ENCODE measurements at places on chromosomes 2 and 18.

DNA sequence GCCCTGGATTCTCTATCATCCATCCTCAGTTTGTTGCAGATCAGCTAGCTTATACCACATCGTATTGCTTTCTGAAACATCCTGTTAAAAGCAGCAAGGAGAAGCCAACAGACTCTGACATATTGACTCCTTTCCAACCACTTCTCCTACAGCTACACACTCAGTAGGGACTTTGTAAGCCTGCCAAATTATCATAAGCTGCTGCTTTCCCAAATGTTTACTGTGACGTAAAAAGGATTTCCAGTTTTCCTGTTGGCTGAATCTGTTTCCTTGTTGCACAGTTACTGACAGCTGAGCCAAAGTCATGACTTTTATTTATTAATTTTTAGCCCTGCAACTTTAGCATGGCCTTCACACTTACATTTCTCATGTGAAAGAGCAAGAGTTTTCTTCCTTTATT, 294.3 kb downstream of the KCNJ3 start:
- DNase-seq, result no peak

DNA sequence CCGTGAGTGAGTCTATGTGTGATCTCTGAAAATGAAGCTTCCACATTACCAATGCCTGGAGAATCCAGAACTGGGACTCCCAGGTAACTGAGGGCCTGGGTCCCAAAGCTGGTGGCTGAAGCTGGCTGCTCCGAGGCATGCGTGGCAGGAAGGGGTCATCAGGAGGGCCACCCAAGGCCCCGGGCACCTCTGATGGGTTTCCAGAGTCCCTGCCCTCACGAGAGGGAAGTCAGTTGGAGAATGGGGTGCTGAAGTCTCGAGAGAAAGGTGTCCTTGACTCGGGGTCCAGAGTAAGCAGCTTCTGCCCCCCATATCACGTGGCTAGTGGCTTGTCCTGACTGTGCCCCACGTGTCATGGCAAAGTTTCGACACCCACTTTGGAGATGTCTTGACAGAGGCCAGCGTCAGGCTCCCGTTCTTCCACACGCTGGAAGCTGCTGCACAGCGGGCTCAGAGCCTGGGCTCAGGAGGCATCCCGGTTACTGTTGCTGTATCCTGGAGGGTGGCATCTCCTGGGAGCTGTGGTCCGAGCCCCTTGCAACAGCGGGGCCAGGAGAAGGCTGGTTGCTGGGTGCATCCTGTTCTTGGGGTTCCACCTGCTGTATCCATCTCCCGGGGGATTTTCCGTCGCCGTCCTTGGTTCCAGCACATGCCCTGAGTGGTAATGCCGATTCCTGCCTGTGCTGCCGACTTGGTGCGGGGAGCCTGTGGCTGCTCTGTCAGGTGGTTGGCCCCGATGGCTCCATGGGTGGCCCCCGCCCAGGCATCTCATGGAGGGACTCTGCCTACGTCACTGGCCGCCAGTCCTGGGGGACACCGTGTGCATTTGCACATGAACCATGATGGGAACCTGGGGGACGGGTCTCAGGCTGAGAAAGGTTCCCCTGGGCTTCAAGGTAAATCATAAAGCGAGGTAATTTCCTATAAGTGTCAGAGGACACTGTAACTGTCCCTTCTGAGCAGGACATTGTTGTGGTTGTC, 183.3 kb upstream of the HDAC4 start:
- no peak for DNase-seq

- DNase-seq, result no peak
These were observed 40.5 kb upstream of the REL start for GRCh38 chr2:60840880-60841279.

GRCh38 chr18:7617738-7618422, 50.8 kb downstream of the PTPRM start:
- no peak for DNase-seq

- no peak for DNase-seq
These were observed 79.3 kb downstream of the ADCYAP1 start for GRCh38 chr18:984004-984403.

DNA sequence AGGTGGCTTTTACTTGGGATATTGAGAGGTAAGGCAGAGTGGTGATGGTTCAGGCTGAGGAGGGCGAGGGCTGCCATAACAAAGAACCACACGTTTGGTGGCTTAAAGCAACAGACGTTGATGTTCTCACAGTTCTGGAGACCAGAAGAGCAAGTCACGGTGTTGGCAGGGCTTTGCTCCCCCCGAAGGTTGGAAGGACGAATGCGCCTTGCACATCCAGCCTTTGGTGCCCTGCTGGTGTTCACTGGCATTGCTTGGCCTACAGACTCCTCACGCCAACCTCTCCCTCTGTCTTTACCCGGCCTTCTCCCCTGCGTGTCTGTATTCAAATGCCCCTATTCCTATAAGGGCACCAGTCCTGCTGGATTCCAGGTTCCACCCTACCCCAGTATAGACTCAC, 125.4 kb downstream of the TPO start:
- no peak for DNase-seq

- no peak for DNase-seq
These were observed 68.9 kb upstream of the CNGA3 start for GRCh38 chr2:98277162-98277859.

DNA sequence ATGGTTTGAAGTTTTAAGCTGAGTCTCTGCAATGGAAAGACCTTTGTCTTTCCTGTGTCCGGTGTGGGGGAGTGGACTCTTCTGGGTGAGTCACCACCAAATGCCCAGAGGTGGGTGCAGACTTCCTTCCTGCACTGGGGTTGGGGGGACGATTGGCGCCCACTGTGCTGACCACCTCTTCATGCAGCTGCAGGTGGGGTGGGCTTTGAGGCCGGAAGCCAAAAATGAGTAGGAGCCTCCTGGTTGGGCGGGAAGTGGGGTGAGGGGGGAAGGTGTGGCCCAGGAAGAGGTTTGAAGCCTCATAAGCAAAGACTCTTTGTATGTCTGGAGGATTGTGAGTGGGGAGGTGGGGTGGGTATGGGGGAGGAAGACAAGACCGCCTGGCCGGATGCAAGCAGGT, 27.6 kb downstream of the PAX8 start:
- no peak for DNase-seq

DNA sequence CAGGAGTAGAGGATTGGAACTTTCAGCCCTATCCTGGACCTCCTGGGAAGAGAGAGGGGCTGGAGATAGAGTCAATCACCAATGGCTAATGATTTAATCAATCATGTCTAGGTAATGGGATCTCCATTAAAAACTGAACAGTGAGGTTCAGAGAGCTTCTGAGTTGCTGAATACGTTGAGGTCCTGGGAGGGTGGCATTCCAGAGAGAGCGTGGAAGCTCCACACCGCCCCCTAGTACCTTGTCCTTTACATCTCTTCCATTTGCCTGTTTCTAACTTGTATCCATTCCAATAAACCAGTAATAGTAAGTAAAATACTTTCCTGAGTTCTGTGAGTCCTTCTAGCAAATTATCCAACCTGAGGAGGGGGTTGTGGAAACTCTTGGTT, 101.7 kb downstream of the B3GNT2 start:
- DNase-seq, result no peak

- no peak for DNase-seq
These were observed 78.0 kb upstream of the CWC22 start for GRCh38 chr2:180085144-180085543.

- DNase-seq, result no peak
These were observed 18.6 kb downstream of the THADA start for GRCh38 chr2:43576981-43577892.

DNA sequence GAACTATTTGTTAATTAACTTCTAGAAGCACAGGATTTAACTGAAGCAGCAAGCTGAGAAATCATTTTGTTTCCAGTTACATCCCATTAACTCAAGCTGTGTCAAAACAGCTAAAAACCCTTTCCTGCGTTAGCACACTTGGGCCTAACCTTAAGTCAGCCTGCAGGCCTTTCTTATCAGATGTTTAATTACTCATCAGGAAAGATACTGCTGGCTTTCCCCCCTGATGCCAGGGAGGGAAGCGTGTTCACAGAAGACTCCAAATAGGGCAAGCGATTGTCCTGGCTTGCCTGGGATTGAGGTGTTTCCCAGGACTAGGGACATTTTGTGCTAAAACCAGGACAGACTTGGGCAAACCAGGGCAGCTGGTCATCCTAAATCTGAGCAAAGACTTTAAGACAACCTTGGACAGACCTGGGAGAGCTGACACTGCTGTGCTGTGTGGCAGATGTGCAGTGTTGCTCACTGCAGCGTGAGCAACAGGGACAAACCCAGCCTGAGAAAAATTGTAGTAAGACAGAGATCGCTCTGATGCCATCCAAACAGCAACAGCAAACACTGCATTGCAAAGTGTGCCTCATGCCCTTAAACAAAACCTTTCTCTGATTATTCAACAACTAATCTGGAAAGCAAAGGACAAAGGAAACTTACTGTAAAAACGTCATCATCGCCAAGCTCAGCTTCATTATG, 100.9 kb downstream of the SPRED2 start:
- DNase-seq, result no peak

GRCh38 chr18:73617981-73618380, 529.7 kb downstream of the FBXO15 start:
- DNase-seq, result no peak

GRCh38 chr2:137255990-137256389, 490.6 kb downstream of the THSD7B start:
- DNase-seq, result no peak

GRCh38 chr2:97714950-97715652, 1.7 kb downstream of the ZAP70 start:
- no peak for DNase-seq

DNA sequence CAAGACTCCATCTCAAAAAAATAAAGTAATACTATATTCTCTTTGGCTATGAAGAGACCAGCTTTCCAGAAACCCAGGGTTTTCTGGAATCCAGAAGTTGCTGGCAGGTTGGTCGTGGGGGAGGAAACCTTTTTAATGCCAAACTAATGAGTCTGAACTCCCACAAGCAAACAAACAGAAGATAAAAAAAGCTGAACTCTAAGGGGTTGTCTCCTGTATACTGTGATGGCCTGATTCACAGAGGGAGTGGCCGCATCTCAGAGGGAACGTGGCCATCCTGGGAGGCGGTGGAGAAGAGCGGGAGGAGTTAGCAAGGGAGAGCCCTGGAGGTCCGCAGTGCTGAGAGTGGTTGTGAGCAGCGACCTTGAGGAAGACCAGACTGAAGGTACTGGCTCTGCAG, 36.1 kb downstream of the LIMS1 start:
- no peak for DNase-seq

GRCh38 chr18:74695170-74695569, 97.5 kb downstream of the ZNF407 start:
- no peak for DNase-seq

DNA sequence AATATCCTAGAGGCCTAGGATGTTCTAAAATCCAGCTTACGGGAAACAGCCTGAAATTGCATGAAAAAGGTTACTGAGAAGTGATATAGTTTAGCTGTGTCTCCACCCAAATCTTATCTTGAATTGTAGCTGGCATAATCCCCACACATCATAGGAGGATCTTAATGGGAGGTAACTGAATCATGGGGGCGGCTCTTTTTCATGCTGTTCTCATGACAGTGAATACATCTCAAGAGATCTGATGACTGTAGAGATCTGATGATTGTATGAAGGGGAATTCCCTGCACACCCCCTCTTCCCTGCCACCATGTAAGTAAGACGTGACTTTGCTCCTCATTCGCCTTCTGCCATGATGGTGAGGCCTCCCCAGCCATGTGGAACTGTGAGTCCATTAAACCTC, 385.6 kb upstream of the ID2 start:
- no peak for DNase-seq

DNA sequence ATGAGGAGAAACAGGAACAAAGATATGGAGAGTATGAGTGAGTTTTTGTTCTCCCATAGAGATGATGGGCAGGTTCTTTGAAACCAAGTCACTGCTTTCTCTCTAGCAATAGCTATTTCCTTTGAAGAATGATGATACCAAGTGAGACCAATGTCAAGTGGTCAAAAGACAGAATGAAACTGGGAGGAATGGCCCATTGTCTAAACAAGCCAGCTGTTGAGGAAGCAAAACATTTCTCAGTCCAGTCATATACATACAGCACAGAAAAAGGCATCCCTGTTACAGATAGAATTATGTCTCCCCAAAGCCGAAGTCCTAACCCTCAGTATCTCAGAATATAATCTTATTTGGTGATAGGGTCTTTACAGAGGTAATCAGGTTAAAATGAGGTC, 66.1 kb upstream of the EPC2 start:
- no peak for DNase-seq

DNA sequence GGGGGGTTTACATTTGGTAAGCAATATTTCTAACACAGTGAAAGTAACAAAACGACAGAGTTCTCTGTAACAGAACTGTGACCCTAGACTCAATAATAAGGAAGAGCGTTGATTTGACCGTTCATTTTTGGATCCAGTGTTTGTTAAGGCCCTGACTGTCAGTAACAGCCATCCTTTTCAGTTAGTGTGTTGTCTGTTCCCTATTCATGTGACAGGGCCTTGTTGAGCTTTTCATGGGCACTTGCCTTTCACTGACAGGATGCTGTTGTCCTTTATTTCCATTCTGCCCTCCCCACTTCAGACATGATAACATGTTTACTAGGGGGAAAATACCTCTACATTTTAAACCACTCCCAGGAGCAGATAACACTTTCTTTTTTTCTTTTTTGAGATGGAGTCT, 45.8 kb downstream of the MAP4K4 start:
- no peak for DNase-seq

DNA sequence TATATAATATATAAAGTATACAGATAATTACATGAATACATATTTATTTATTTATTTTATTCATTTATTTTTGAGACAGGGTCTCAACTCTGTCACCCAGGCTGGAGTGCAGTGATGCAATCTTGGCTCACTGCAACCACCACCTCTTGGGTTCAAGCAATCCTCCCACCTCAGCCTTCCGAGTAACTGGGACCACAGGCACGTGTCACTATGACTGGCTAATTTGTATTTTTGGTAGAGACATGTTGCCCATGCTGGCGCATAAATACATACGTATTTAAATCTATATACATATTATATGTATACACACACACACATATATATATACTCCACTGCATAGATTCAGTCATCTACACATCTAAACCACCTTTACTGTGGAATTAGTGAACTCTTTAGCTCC, 20.6 kb upstream of the NDUFV2 start:
- DNase-seq, result peak; percentile 35

DNA sequence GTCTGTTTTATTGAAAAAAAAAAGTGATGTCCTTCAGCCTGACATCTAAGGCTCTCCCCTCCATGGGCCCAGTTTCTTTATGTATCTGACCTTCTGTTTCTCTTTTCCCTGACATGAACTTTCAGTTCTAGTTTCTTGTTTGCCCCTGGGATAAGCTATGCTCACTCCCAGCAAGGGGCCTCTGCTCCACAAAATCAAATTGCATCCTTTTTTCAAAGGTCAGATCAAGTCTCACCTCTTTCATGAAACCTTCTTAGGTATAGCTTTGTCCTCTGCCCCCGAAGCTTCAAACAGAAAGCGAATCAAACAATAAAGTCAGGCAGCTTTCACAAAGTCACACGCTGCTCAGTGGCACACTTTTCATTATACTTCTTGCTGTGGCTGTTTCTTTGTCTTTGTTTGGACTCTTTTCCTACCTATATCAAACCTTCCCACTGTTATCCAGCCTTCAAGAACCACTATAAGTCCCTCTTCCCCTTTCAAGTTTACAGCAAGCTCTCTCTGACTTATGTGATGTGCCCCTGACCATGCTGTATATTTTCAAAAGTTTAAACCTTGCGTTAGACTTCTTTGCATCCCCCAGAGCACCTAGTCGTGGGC, 23.3 kb downstream of the MAP3K19 start:
- DNase-seq, result no peak

GRCh38 chr2:86507600-86507999, 55.6 kb downstream of the CHMP3 start:
- DNase-seq, result no peak
